ENCODE measurements at places on chromosomes 13 and 19.
A peak's percentile ranks its signal among the peaks of the same experiment; 100 is the strongest.

DNA sequence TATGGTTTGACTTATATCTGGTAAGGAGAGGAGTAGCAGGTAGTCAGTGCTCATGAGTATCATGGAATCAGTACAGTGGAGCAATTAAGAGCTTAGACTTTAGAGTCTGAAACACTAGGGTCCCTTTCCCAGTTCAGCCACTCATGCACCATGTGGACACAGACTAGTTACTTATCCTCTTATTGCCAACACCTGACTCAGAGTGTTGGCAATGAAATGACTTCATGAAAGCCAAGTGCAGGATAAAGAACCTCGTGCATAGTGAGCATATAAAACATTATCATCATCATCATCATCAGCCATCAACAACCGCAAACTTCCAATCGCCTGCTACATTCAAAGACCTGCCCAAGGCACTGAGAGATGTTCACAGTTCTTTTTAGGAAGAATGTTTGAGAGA is 164.2 kb downstream of the FOXO1 start:
- no peak for DNase-seq

- DNase-seq: no peak
Measured at GRCh38 chr19:58084596-58085347, 13.3 kb downstream of the ZSCAN18 start.

DNA sequence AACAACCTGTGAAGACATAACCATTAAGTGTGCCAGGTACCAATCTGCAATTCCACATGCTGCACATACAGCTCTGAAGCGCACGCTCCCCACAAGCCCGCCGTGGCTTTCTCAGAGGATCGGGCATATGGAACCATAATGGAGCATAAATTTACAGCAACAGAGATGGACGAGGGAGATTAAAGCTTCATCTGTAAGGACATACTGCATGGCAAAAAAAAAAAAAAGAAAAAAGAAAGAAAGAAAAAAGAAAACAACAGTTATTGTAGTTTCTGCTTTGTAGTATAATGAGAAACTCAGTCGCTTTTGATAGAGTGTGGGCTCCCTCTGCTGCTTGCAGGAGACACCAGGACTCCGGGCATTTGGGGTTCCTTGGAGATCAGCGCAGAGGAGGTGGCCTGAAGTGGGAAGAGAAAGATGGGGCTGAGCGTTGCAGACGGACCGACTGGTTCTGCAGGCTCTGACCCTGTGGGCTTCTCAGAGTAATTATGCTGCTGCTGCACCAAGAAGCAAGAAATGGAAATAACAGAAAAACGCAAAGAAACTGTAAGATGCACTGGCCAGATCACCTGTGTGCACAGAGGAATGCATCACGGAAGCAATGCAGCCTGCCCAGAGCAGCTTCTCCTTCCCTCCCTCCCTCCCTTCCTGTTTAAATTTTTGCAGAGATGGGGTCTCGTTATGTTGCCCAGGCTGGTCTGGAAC is 10.8 kb upstream of the PDCD5 start:
- DNase-seq: peak; percentile 19

- no peak for DNase-seq
Measured at GRCh38 chr13:19601749-19602725, 31.4 kb upstream of the MPHOSPH8 start.

- DNase-seq: no peak
Measured at GRCh38 chr13:58461217-58461616, 829.7 kb downstream of the PCDH17 start.

DNA sequence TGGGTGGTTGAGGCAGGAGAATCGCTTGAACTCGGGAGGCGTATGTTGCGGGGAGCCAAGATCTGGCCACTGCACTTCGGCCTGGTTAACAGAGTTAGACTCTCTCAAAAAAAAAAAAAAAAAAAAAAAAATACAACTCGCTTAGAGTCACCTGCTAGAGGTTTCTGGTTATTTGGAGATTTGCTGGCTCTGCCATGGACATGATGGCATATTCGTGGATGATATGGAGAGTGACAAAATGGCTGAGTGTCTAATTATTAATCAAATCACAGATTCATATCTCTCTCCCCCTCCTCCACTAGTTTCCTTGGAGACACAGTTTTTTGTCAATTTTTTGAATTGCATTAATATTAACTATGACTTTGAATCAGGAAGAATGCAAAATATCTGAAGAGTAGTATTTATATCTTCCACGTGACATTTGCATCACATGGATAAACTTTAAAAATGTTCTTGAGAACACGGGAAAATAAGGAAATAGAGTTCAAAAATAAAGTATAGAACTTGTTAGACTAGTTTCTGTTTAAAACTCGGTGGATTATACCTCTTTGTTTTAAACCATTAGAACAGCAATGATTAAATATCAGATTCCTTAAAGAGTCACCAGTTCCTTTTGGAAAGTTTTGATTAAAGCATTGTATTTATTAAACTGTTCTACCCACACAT is 47.8 kb downstream of the KLF5 start:
- DNase-seq: no peak

GRCh38 chr19:55683449-55684261 is 8.6 kb downstream of the EPN1 start:
- DNase-seq: no peak

GRCh38 chr19:30106417-30107095 is 164.5 kb downstream of the URI1 start:
- no peak for DNase-seq

DNA sequence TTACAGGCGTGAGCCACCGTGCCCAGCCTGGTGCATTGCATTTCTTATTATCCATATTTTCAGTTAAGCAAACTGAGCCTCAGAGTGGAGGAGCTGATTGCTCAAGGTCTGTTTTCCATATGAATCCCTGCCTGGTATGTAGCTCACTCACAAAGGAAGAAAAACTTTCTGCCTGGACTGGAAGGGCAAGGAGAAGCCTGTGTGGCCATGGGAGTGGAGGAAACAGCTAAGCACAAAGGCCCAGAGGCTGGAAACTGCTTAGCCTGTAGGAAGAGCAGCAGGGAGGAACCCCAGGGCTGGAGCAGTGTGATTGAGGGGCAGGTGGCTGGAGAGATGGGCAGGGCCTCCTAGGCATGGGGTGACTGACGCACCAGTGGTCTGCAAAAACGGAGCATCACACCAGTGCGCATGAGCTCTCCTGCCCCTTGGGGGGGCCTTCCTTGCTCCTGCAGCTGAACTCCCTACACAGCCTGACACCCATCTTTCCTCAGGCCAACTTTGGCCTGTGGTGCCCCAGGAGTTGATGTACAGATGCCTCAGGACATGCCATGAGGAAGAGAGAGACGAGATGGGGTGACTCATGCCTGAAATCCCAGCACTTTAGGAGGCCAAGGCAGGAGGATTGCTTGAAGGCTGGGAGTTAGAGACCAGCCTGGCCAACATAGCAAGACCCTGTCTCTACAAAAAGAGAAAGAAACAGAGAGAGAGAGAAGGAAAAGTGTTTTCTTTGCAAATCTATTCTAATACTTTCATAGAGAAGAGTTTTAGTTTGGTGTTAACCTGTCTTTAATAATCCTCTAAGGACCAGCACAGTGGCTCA is 2.8 kb upstream of the HNRNPM start:
- DNase-seq: no peak

DNA sequence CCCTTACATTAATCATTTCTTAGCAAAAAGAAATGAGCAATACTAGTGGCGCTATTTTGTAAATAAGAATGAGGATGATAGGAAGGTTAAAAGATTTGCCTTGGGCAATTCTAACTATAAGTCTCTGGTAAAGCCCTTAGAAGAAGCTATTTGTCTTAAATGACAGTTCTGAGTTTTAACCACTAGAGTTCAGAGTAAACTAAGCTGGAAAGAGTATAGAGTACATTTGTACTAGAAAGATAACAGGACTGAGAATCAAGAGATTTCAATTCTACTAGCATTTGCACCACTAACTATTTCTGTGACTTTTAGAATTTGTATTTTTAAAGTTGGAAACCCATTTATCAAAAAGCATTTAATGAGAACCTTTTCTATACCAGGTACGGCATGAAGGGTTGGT is 750.3 kb downstream of the OLFM4 start:
- no peak for DNase-seq

GRCh38 chr19:17069193-17069592 is 6.1 kb downstream of the HAUS8 start:
- DNase-seq: no peak

DNA sequence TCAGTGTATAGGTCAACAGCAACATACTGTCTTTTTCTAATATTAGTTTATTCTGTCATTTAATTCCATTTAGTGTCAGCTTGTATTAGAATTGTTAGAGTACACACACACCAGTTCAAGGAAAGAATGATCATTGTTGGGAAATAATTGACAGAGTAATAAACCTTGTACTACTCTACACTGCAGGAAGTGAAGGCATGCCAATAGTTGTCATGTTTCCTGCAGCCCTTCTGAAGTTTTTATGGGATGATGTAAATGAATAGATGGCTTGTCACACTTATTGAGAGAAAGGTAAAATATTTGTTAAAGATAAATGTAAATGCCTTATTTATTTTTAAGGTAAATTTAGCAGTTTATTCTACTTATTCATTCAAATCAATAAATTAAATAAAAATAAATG is 306.9 kb upstream of the KLHL1 start:
- DNase-seq: no peak

GRCh38 chr19:32573492-32573794 is 7.5 kb upstream of the PDCD5 start:
- no peak for DNase-seq

DNA sequence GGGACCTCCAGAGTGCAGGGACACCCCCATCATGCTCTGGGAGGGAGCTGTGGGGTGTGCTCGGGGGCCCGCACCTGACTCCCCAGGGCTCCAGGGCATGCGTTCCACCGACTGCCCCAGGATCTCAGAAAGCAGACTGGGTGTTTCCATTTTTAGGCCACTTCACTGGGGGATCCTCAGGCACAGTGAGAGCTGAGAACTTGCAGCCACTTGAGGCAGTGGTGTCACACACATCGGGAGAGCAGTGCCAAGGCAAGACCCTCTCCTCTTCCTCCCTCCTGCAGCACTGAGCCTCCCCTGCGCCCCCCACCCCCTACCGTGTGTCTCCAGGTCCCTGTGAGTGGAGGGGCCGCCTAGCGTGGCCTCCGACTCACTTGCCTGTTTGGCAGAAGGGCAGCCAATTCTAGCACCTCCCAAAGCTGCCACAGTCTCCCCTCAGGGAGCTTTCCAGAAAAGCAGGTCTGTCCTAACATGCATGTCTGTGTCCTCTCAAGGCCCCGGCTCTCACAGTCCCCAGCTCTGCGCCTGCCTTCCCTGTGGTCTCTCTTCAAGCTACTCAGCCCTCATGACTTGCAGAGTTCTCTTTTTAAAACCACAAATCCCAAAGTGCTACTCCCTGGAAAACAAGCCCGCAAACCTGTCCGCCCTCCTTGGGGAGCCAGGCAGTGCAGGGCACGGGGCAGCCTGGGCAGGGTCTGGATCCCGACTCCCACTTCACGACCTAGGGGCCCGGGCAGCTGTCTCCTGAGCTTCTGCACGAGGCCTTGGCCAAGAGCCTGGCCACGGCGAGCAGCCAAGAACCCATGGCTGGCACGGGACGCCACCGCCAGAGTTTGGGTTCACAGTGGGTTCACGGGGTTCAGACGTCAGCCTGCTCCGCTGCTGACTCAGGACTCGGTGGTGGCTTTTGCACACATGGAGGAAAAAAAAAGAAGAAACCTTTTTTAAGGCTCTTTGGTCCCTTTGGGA is 94.1 kb downstream of the STK24 start:
- DNase-seq: no peak

- no peak for DNase-seq
Measured at GRCh38 chr13:108777421-108778420, 148.3 kb downstream of the MYO16 start.

GRCh38 chr19:2603334-2603733 is 99.2 kb downstream of the GNG7 start:
- DNase-seq: no peak

GRCh38 chr13:81872581-81872980 is 1531.7 kb upstream of the SPRY2 start:
- DNase-seq: no peak

- DNase-seq: no peak
Measured at GRCh38 chr13:39688278-39688677, 32.8 kb downstream of the COG6 start.

- no peak for DNase-seq
Measured at GRCh38 chr13:45040622-45041021, 51.3 kb downstream of the GPALPP1 start.

DNA sequence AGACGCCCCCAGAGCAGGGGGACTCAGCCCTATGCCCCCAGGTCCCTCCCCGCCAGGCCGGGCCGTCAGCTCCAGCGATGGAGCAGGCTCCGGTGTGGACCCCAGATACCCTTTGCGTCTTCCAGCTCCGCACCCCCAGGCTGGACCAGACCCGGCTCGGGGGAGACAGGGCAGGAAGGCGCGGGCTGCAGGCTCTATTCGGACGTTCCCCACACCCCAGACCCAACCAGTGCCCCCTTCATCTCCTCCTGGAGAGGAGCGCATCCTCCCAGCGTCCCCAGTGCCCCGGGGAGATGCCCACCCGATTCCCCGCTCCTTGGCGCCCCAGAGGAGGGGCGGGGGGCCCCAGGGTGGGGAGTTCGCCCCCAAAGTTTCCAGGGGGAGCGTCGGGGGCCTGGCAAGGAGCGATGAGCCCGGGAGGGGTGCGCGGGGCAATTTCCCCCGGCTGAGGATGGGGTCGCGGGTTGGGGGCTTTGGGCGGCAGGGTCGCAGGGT is 389 bp downstream of the LINGO3 start:
- no peak for DNase-seq

DNA sequence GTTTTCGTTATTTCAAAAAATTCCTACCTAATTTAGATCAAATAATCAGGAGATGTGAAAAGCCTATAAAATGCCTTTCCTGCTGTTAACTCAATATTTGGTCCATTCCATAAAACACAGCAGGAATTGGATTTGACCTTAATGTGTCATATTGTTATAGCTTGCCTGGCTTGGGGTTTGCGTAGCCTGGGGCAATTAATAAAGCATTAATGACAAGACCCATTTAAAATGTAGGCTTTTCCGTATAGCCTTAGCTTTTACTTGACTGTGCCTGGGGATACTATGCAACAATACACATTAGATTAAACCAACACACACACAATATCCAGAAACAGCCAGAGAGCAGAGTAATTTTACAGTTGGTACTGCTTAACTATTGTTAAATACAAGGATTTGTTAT is 117.2 kb upstream of the MAB21L1 start:
- DNase-seq: no peak

- DNase-seq: no peak
Measured at GRCh38 chr19:15471639-15472101, 7.3 kb upstream of the RASAL3 start.

DNA sequence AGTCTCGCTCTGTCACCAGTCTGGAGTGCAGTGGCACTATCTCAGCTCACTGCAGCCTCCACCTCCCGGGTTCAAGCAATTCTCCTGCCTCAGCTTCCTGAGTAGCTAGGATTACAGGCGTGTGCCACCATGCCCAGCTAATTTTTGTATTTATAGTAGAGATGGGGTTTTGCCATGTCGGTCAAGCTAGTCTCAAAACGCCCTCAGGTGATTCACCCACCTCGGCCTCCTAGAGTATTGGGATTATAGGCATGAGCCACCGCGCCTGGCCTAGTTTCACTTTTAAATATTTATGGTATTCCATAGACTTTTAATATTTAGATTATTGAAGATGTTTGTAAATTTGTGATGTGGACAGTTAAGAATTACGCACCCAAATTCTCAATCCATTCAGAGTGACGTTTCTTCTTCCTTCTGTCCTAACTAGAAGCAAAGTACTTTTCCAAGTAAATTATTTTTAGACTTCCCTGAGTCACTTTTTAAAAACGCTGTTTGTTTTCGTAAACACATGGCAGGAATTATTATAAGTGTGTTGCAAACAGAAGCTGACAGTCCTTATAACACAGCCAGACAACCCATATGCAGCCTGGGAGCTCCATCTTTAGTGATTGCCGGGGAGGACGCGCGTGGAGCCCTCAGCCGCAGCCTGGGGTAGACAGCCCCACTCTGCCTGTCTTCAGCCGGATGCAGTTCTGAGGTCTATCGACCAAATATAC is 131.7 kb downstream of the ATP11A start:
- DNase-seq: no peak
